ENCODE measurements at places on chromosomes 6 and 20. TPM values are rescaled to one million over a fixed set of nuclear protein-coding genes. Genes with fewer than 3 reads are reported as not detected.

Gene LPA
- 1.4 TPM for total RNA-seq

Gene ULBP1
- 3.9 TPM for total RNA-seq

Gene PRND
- total RNA-seq, result 1.1 TPM

Gene BPIFB4
- not detected for total RNA-seq

Gene HEY2
- total RNA-seq, result 0.62 TPM

Gene HLA-DQA2
- 0.16 TPM for total RNA-seq

Gene WASF1
- total RNA-seq, result 88.3 TPM

Gene LZTS3
- 12.0 TPM for total RNA-seq

Gene F13A1
- total RNA-seq, result 8.4 TPM

Gene CEP43
- 32.3 TPM for total RNA-seq

Gene KCNQ5
- total RNA-seq, result 12.9 TPM

Gene FHL5
- total RNA-seq, result 1.7 TPM

Gene PREX1
- 21.1 TPM for total RNA-seq

Gene PRPH2
- total RNA-seq, result 5.0 TPM

Gene ADGRF1
- total RNA-seq, result not detected

Gene MPIG6B
- total RNA-seq, result not detected

Gene LY6G5C
- 3.1 TPM for total RNA-seq

Gene HNF4A
- not detected for total RNA-seq

Gene FKBP1C
- total RNA-seq, result 0.31 TPM

Gene TOX2
- 0.31 TPM for total RNA-seq

Gene PTPRT
- total RNA-seq, result 17.8 TPM

Gene FAM209A
- not detected for total RNA-seq

Gene GGT7
- total RNA-seq, result 19.0 TPM

Gene BLTP3A
- 6.1 TPM for total RNA-seq

Gene IRAK1BP1
- total RNA-seq, result 24.3 TPM

Gene PACSIN1
- 2.8 TPM for total RNA-seq

Gene C6orf52
- total RNA-seq, result 1.7 TPM

Gene CSNK2A1
- total RNA-seq, result 187 TPM

Gene MRPS10
- total RNA-seq, result 43.0 TPM

Gene TFAP2A
- not detected for total RNA-seq

Gene IL17F
- total RNA-seq, result not detected

Gene SAMD10
- 6.4 TPM for total RNA-seq

Gene FNDC11
- total RNA-seq, result 4.1 TPM

Measured in occipital lobe (tissue), 3 donors.